ENCODE measurements at places on chromosomes 13 and 19.
A peak's percentile ranks its signal among the peaks of the same experiment; 100 is the strongest.

GRCh38 chr13:43356567-43356966, 333.2 kb downstream of the DNAJC15 start:
- peak; percentile 16 for DNase-seq

GRCh38 chr13:100365680-100366079, 222.9 kb downstream of the GGACT start:
- no peak for DNase-seq

DNA sequence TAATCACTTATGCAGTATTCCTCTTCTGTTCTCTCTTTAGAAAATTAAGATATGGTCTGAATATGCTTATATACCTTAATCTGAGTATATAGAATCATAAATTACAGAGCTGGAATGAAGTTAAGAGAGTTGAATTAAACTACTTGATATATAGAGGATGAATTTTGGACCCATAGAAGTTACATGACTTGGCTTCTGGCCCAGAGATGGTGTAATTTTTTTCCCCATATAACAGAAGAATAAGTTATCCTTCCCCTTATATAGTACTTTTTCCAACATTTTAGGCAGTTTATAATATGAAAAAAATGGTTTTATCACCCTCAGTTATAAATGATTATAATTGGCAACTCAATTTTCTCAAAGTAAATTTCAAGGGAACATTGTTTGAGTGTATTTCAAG, 616.3 kb downstream of the TBC1D4 start:
- DNase-seq, result no peak

GRCh38 chr13:30864433-30865122, 41.5 kb upstream of the MEDAG start:
- DNase-seq, result no peak

DNA sequence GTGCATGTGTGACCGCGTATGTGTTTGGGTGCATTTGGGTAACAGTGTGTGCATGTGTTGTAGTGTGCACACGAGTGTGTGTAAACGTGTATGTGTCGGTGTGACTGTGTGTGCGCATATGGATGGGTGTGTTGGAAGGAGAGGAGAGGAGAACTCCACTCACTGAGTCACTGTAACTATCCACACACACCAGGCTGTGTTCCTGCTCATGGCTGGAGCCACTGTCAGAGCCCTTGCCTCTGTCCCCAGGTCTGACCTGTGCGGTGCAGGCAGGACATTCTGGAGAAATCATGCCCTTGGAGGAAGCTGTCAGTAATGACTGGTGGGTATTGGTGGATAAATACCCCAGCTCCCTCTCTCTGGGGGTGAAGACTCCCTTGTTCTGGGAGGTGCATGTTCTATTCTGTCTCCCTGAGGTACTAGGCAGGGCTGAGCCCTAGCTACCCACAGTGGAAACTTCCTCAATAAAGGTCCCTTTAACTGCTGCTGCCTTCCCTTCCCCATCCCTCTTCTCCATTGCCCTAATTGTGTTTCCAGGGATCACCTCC, 48.4 kb downstream of the CYP4F22 start:
- DNase-seq, result no peak

- DNase-seq, result no peak
These were observed 630.0 kb upstream of the MIR17HG start for GRCh38 chr13:90717451-90717936.

Data from suppressor macrophage (primary cell).